ENCODE measurements at places on chromosomes 1 and 21.
A peak's percentile ranks its signal among the peaks of the same experiment; 100 is the strongest.

DNA sequence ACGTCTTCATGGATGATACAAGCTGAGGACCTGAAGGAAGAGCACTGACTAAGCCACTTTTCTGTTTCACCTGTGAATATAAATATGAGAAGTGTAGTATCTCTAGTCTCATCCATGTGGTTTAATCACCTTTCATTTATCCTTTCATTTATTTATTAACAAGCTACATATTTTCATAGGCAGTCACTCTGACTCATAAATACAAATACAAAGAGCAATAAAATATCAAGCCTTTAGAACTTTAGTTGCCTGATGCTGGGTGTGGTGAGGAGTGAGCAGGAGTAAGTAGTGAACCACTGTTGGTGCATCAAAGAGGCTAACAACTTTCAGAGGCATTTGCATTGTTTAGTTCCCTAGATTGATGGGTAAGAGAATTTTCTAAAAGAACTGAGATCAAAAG lies 269.0 kb upstream of the C1orf87 start:
- no peak for DNase-seq

GRCh38 chr1:16156848-16157495 lies 1.1 kb upstream of the EPHA2 start:
- DNase-seq = no peak

GRCh38 chr1:5009376-5010065 lies 355.1 kb downstream of the AJAP1 start:
- no peak for DNase-seq

- DNase-seq = no peak
Observed at GRCh38 chr1:94110946-94111740, 9.8 kb downstream of the ABCA4 start.

DNA sequence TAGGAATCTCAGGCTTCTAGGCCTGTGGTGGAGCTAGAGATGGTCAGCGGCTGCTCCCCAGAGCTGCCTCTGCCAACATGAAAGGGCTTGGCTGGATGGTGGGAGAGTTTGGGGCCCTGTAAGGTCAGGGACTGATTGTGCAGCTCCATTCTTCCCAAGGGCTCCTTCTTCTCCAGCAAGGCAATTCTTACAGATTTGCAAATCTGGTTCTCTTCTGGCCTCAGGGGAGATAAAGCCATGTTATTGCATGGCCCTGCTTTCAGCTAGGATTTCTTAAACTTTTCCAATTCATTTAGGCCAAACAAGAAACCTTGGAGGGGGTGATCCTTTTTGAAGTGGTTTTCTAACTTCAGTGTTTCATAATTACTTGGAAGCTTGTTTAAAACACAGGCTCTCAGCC lies 213.4 kb downstream of the PRDM2 start:
- no peak for DNase-seq

DNA sequence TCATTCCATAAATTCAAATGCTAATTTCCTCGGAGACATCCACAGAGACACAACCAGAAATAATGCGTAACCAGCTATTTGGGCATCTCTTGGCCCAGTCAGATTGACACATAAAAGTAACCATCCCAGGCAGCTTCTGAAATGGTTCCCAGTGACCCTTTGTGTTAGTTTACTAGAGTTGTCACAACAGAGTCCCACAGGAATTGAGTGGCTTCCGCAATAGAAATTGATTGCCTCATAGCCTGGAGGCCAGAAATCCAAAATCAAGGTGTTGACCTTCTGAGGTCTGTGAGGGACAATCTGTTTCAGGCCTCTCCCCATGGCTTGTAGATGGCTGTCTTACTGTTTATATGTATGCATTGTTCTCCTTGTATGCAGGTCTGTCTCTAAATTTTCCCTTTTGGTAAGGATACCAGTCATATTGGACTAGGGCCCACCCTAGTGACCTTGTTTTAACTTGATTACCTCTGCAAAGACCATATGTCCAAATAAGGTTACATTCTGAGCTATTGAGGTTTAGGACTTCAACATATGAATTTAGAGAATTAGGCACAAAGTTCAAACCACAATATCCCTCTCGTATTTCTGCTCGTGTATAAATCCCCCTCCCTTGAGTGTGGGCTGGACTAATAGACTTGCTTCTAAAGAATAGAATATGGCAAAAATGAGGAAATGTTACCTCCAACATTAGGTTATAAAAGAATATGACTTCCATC lies 78.2 kb upstream of the FGGY start:
- DNase-seq = no peak

DNA sequence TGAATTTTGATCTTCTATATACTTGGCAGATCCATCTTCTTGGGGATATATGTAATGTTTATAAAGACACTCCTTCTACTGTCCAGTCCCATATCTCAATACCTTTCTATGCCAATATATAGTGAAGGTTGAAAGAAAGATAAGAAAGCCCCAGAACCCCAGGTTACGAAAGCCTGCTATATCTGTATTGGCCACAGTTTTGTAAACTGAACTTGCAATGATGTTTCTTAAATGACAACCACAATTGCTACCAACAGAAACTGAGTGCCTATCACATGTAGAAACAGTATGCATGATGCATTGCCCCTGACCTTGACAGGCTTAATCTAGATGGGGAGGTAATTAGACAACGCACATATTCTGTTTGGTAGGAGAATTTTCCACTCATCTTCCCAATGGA lies 7.8 kb upstream of the RIMKLA start:
- DNase-seq = no peak

DNA sequence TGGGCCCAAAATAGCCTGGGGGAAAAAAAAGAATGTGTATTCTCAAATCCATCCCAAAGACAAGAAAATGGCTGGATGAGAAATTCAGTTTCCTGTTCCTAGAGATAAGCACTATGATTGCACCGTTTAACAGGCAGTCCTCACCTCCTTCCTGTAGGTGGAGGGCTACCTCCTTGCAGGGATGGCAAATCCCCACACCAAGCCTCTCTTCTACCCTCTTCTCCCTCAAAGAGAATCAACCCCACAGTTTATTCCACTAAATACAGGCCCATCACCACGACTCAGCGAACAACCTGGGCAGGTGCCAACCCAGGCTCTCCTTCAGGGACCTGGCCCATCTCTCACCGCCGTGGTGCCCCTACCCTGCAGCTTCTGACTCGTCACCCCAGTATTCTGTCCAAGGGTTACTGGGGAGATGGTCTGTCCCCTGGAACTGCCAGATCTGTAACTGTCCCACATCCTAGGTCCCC lies 3.4 kb upstream of the CHD5 start:
- no peak for DNase-seq

DNA sequence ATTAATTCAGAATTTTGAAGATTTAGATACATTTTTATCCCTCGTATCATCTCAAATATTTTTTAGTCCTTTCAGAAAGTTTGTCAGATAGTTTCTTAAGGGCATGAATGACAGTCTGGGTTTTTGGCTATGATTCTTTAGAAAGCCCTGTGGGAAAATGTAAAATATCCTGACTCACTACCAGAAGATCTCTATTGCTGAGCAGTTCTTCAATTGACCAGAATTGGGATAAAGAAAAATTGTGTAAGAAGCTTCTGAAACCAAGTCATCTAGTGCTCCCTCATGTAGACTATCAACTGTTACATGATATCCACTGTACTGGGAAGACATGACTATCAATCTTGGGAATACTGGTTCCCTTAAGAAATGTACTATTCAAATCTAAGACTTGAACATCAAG lies 608.3 kb upstream of the CHRM3 start:
- no peak for DNase-seq

GRCh38 chr1:186997877-186998276 lies 169.1 kb downstream of the PLA2G4A start:
- no peak for DNase-seq

GRCh38 chr1:20625176-20626097 lies 7.8 kb upstream of the PINK1 start:
- no peak for DNase-seq

GRCh38 chr21:38139380-38140168 lies 117.2 kb upstream of the KCNJ15 start:
- DNase-seq = peak; percentile 20

Data from NCI-H774 (cell line).